ENCODE measurements at places on chromosomes 6 and 20.

- DNase-seq: no peak
Measured at GRCh38 chr20:31593221-31594001, 11.7 kb upstream of the ID1 start.

DNA sequence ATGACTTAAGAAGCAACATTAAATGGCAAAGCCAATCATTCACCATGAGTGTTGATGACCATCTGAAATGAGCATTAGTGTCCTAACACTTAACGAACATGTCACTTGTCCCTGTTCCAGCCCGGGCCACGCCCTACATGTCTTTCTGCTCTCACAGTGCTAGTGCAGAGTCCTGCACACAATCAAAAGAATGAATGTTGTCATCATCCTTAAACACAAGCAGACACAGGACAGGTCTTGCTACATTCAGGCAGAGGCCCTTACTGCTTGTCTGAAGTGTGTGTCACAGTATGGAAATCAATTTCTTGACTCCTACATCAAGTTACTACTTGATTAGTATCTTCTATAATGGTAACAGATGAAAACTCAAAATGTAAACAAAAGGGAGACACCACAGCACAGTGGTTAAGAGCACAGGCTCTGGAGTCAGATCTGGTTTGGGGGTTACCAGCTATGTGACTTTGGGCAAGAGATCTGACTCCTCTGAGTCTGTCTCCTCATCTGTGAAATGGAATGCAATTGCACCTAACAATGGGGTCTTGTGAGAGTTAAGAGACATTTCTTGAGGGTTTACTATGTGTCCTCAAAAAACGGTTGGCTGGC is 17.4 kb downstream of the UBE2V1 start:
- no peak for DNase-seq

DNA sequence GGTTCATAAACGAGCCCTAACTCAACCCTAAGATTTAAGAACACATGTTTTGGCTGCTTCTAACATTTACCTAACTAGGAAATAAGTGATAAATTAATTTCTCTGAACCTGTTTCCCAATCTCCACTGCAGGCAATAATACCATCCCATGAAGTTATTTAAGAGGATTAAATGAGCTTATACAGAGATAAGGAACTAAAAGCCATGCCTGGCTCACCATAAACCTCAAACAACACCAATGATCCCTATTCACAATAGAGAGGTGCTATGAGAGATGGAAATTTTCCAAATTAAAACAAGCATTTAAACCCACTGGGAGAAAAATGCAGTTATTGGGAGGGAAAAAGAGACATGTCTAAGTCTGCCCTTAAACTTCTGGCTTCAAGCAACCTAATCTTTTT is 33.9 kb upstream of the KLHL31 start:
- DNase-seq: no peak

DNA sequence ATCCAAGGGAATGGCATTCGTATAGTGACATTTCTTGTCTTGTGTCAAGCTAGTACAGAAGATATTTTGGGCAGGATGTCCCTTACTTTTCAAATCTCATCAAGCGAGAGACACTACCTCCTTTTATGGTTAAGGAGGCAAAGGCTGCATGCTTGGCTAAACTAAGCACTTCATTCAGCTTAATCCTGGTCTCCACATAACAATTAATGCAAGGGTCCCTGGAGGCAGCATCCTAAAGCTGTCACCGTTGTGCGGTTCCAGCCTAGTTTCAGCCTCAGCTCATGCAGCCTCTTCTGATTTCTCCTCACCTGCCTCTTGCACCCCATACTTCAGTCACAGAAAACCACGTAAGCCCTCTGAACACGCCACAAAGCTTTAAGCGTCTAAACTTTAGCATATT is 67.1 kb upstream of the SLC22A23 start:
- DNase-seq: no peak

GRCh38 chr6:90233994-90234393 is 62.6 kb downstream of the BACH2 start:
- peak; percentile 52 for DNase-seq

- DNase-seq: no peak
Measured at GRCh38 chr6:56984884-56985283, 30.0 kb downstream of the BEND6 start.

DNA sequence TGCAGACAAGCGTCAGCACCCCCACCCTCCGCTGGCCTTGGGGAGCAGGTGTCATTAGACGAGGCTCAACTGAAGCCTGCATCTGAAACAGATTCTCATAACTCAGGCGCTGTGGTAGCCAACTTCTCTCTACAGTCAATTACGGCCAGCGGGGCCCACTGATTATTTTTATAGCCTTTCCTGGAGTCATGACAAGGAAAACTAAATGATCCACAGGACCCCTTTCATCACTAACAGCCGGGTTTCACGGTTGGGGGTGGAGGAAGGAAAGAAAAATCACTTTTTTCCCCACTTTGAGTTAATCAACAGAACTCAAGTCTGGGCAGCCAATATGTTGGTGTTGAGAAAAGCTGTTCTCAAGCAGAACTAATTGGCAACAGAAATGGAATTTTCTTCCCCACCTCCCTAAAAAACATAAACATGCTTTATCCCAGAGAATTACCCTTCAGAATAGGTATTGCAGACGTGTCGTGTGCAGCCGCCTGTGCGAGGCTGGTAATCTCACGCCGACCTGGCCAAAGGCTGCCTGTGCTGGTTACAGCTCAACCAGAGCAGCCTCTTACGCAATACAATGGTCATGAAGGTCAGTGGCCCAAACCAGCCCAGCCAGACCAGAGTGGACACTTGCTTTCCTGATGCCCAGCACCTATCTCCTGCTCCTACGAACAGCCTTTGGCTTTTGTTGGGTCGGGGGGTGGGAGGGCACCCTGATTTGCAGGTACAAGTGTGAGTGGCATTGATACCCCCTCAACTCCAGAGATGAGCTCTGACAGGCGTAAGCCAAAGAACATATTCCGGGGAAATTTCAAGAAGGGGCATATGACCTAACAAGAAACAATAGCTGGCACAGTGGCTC is 11.0 kb downstream of the RIPOR3 start:
- DNase-seq: no peak

DNA sequence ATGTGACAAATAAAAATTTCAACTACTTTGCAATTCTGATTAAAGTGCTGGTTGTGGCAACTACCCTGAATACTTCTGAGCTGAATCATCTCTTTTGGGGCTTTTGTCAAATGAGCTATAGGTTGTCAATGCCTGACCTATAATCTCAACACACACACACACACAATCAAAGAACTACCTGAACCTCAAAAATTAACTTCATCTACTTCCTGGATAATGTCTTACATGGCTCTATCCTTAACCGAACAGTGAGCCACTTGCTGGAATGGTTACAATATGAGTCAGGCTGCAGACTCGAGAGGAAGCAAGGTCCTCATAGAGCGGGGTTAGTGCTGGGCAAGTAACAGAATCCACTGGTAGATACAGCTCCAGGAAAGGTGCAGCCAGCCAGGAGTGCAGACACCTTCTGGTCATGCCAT is 70.6 kb upstream of the DST start:
- no peak for DNase-seq

DNA sequence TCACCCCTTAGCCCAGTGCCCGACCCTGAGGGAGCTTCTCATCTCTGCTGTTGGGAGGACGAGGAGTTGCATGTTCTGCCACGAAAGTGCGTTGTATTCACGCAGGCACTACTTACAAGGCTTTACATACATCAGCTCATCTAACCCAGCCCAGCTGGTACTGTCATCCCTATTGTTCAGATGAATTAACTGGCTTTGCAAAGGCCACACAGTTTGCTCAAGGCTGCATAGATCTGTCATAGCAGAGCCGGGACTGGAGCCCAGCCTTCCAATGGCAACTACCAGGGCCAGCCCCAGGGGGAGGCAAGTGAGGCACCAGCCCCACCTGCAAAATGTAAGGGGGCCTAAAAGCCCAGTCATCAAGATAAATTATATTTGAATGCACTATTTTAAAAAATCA is 257.6 kb downstream of the NFATC2 start:
- no peak for DNase-seq

DNA sequence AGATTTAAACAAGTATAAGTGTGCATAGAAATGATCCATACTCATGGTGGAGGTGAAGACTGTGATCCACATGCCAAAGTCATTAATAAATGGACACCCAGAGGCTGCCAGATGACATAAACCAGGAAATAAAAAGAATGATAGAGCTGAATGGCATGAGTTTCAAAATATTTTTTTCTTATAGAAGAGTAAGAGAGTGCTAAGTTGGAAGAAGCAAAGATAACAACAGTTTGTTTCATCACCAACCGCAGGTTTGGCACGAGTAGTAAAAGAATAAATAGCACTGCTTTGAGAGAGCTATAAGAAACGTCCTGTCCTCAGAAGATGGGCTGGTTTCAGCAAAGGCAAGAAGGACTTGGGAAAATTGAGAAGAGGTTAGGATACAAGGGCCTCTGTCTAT is 246.9 kb downstream of the UBE3D start:
- no peak for DNase-seq

DNA sequence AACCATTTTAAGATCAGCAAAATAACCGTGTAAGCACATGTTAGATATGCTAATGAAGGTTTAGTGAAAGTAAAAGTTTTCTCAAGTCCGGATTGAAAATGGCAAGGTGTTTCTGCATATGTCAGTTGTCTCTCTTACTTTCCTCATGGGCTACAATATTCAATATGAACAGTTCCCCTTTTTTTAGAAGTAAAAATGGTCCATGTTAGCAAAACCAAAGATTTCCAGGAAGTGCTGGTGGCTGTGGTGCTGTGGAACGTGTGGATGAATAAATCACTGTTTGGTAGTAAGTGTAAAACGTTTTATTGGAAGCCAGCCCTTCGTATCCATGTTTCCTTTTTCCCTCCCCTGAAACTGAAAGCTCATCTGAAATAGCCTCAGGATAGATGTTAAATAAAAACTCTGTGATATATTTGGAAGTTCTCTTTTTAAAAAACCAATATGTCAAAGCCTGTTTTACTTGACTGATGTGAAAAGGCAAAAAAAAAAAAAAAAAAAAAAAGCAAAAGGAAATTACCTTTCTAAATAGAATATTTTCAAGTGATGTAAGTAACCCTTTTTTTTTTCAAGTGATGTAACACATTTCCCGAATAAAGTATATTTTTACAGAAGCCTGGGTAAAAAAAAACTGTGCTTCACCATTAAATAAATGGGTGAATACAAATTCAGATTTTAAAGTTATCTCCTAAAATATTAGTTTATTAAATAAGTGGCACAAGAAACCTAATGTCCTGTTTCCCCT is 41.9 kb downstream of the PLEKHG1 start:
- no peak for DNase-seq

DNA sequence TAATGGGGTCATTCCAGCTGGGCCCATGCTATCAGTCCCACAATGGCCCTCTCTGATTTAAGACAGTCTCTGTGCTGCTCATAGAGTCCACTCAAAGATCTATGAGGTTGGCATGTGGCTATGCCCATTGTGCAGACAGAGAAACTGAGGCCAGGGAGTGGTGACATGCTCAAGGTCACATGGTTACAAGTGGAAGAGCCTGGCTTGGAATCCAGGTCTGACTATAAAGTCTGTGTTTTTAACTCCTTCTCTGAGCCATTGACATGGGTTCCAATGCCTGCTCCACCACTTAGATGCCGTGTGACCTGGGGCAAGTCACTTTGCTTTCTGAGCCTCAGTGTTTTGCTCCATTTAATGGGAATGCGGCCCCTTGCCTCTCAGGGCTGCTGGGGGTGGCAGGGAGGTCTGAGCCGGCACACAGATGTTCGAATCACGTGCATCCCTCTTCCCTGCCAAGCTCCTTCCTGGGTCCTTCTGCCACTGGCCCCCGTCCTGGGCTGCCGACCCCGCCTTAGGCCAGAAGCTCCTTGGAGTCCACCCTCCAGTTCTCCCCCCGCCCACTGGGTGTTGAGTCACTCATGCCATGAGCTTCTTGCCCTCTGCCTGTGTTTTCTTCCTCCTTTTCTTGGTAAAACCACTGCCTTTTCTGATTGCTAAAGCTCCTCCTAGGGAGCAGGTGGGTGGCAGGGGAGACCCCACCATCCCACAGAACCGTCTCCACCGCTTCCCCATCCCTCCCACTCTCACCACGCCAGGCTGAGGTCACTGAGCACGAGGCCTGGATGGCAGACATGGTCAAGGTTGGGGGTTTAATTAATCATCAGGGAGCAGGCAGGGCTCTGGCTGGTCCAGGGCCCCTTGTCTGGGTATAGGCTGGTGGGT is 35.7 kb downstream of the CEBPB start:
- DNase-seq: no peak

- peak; percentile 25 for DNase-seq
Measured at GRCh38 chr6:33391922-33392594, 435 bp downstream of the KIFC1 start.

- peak; percentile 16 for DNase-seq
Measured at GRCh38 chr6:90584636-90585255, 2.1 kb downstream of the MAP3K7 start.

DNA sequence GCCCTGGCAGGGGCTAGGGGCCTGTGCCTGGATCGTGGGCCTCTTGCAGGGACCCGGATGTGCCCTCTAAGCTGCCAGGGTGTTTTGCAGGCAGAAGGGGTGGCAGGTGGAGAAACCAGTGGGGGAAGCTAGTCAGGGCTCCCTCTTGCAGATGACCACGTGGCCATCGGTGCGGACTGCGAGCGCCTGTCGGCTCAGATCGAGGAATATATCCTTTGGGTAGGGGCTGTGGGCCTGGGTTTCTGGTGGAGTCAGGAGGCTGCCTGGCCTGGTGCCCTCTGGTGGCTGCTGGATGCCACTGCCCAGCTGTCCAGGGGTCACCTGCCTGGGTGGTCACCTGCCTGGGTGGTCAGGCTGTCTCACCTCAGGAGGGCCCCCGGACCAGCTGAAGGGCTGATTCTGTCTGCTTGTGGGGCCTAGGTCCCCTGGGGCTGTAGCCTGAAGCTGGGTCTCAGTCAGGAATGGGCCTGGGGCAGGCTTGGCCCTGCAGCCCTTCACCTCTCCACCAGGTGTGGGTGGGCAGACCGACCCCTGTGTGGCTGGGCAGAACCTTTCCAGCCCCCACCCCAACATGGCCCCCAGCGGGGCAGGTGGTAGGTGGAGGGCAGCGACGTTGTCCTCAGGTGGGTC is 6.7 kb downstream of the TCEA2 start:
- no peak for DNase-seq

DNA sequence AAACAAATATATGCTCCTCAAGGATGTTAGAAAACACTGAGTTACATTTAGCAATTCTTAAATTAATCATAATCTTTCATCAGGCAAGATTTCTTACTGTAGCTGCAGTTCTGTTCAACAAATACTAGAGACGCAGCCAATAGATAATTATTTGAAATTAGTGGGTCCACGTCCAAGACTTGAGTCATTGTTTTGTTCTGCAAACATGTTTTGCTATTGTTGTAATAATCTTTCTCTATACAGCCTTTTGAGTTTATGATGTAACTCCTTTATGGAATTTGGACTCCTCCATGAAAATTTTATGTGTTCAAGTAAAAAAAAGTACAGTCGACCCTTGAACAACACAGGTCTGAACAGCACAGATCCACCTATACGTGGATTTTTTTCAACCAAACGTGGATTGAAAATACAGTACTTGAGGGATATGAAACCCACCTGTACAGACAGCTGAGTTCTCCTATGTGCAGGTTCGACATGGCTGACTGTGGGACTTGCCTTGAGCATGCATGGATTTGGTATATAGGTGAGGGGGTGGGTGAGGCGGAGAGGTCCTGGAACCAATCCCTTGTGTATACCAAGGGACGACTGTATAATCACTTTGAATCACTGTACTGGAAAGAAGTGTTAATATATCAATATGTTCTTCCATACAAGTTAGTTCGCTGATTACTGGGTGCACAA is 41.3 kb upstream of the SLC22A16 start:
- DNase-seq: no peak

- DNase-seq: no peak
Measured at GRCh38 chr20:56566621-56567020, 33.6 kb downstream of the FAM209B start.
